H9 (cell line): ENCODE measurements at places on chromosomes 1 and 21. TPM values are rescaled to one million over a fixed set of nuclear protein-coding genes. Genes with fewer than 3 reads are reported as not detected.

DNA sequence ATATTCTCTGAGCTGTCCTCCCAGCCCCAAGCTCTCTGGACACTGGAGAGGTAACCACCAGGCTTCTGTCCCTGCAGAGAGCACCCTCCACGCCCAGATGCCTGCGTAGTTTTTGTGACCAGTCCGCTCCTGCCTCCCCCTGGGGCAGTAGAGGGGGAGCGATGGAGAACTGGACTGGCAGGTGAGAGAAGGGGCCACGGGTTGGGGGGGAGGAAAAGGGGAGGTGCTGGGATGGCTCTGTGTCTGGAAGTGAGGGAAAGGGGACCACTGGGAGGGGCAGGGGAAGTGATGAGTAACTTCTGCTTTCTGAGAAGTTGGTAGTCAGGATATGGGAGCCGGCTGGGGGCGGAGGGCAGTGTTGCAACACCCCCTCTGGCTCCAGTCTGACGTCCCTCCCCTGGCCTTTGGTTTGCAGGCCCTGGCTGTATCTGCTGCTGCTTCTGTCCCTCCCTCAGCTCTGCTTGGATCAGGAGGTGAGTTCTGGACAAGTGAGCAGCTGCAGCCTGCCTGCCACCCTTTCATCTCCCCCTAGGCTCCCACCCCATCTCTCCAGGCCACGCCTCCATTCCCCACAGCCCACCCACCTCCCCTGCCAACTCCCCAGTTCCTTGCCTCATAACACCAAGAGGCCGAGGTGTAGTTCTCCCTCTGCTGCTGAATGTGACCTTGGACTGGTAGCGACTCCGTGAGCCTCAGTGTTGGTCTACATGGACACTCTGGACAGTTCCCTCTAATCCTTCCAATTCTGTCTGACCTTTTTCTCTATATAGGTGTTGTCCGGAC, 3.1 kb downstream of the ADAMTSL4 start:
- H3K27me3 ChIP-seq, result peaks cover 3% of the 10 kb centered on the region; the same call in 1 of the 2 replicates
- H3K4me3 ChIP-seq, result peak overlapping the region; percentile 36; the same call in 1 of the 3 replicates
- no peak overlapping the region for H3K27ac ChIP-seq
- H3K36me3 ChIP-seq, result peaks cover 5% of the 10 kb centered on the region; the same call in 2 of the 3 replicates
- DNase-seq, result peak; percentile 46

DNA sequence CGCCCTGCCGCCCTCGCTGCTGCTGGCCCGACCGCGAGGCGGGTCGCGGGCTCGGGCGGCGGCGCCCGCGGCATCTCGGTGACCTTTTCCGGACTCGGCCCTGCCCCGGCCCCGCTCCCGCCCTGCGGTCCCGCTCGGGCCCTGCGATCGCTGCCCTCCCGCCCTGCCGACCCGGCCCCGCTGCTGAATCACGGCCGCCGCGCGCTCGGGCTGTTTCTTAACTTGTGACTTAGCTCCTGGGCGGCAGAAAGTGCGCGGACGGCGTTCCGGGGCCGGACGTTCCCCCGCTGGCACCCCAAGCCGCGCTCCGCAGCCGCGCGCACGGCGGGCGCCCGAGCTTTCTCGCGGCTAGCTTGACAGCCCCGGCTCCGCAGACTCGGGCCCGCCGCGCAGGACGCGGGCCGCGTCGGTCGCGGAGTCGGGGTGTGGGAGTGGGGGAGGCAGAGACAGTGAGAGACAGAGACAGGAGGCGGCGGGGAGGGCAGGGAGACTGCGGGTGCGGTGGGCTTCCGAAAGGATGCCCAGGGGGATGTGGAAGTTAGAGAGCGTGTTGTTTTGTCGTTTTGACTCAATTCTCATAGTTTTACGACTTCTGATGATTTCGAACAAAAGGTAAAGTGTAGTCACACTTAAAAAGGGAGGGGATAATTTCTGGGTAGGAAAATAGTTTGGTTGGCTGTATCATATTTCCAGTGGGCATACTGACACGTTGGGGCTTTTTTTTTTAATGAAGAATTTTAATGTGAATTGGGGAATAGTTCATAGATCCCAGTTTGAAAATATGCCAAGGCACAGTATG, 49.8 kb downstream of the PRDM2 start:
- DNase-seq, result no peak
- H3K4me3 ChIP-seq, result peak overlapping the region; percentile 96
- H3K36me3 ChIP-seq, result no peaks in the 10 kb centered on the region

- no peak overlapping the region for H3K4me3 ChIP-seq
- H3K27me3 ChIP-seq, result no peaks in the 10 kb centered on the region
- no peaks in the 10 kb centered on the region for H3K36me3 ChIP-seq
These were observed 17.2 kb downstream of the LY9 start for GRCh38 chr1:160813215-160813614.

- H3K4me1 ChIP-seq, result no peaks in the 10 kb centered on the region
- no peaks in the 10 kb centered on the region for H3K27me3 ChIP-seq
- DNase-seq, result peak; percentile 78
- no peak overlapping the region for H3K4me3 ChIP-seq
- H3K27ac ChIP-seq, result no peak overlapping the region
These were observed 130.0 kb upstream of the KCNJ15 start for GRCh38 chr21:38126666-38127303.

- no peaks in the 10 kb centered on the region for H3K4me1 ChIP-seq
- no peaks in the 10 kb centered on the region for H3K27me3 ChIP-seq
- H3K27ac ChIP-seq, result no peak overlapping the region
These were observed 39.9 kb upstream of the SLC35F3 start for GRCh38 chr1:233864578-233864977.

FMO3 gene
- not detected in 2 replicates for total RNA-seq
